Substantia nigra (tissue), 51 donors: ENCODE measurements at places on chromosomes 5 and 9.

DNA sequence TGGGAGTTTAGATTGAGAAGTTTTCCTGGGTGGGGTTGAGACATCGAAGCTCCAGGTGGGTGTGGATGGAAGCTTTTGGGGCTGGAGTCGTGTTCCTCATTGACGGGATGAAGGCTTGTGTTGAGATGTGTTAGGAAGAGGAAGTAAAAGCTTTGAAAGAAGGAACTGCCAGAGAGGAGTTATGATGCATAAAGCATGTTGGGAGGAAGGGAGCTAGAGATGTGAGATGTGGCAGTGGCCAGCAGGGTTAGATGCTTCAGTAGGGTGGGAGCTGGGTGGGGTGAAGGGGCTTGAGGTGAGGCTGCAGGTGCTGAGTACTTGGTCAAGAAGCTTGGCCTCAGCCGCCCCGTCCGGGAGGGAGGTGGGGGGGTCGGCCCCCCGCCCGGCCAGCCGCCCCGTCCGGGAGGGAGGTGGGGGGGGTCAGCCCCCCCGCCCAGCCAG is 56.7 kb downstream of the HSPA4 start:
- no peak for DNase-seq

- no peak for DNase-seq
Observed at GRCh38 chr9:100473276-100474081, 530 bp downstream of the TMEFF1 start.

DNA sequence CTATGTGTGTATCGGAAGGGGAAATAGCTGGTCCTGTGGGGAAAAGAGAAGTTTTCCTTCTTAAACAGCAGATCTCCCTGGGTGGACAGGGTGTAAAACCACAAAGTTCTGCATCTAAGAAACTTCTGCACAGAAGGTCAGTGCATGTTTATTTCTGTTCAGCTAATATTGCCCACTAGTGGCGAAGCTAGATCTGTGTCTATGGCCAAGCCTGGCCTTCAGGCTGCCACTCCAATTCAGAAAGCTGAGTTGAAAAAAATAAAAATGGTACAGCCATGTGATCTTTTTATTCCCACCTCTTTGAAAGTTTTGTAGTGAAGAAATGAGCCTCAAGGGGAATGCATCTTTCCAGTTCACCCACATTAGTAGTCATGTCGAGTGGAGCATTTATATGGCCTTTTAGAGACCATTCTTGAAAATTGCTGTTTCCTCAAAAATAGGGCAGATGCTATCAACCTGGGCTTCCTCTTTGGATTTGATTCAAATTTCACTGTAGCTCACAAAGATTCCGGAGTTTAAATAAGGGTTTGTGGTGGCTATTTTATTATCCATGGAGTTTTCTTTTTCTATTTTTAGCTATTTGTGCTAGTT is 488.0 kb downstream of the PRELID2 start:
- no peak for DNase-seq

DNA sequence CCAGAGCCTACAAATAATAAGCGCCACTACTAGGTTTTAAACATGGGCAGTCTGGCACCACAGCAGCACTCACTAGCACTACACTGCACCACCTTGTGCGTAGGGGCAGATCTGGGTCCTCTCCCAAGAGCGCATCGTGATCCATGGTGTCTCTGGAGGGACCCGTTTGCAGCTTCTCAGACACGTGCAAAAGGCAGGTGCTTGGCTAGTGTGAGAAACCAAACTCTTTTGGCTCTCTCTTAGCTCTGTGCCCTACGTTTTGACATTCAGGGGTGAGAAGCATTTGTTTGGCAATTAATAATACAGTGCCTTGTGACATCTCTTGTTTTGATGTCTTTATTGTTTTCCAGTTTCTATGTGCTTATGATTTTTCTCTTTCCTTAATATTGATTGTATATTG is 75.4 kb upstream of the EGFLAM start:
- DNase-seq: no peak

GRCh38 chr9:32940740-32941139 is 60.7 kb downstream of the APTX start:
- DNase-seq: no peak

DNA sequence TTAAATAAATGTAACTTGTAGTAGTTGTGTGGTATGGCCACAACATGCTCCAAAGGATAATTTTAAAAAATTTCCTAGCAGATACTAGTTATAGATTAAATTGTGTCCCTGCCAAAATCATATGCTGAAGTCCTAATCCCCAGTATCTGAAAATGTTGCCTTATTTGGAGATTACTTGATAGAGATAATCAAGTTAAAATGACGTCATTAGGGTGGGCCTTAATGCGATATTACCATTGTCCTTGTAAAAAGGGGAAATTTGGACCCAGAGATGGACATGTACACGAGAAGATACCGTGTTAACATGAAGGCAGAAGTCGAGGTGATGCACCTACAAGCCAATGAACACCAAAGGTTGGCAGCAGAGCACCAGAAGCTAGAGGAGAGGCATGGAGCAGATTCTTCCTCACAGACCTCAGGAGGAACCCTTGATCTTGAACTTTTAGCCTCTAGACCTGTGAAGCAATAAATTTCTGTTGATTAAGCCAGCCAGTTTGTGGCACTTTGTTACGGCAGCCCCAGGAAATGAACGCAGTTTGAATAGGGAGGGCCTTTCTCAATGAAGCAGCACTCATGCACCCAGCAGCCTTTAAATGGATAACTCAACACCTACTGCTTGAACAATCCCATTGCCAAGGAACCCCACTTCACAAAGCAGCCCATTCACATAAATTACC is 148.9 kb downstream of the ARHGAP26 start:
- no peak for DNase-seq

DNA sequence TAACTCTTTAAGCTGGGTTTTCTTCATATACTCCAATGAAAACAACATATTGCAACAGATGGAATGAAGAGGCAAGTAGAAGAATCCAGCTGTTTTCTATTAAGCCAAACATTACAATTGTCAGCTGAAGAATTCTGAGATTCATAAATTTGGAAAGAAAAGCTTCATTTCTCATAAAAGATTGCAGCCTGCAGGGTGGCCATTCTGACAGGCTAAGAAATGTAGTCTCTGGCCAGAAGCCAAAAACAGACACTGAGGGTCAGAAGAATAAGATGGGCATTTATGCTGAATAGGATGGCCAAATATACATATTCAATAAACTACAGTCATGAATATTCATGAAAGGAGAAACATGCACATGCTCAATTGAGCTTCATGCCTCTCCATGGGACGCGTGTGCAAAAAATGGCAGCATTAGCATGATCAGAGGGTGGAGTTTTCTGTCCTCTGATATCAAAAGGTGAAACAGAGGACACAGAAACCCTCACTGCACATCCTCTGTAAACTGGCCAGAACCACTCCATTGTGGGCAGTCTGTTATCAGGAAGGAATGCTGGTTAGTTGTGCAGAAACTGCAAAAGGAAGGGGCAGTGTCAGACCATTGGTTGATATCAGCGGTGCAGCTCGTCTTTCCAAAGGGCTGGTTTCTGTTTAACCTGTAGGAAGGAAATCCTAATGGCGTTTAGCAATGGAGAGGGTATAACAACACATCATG is 50.2 kb downstream of the FXN start:
- DNase-seq: no peak

DNA sequence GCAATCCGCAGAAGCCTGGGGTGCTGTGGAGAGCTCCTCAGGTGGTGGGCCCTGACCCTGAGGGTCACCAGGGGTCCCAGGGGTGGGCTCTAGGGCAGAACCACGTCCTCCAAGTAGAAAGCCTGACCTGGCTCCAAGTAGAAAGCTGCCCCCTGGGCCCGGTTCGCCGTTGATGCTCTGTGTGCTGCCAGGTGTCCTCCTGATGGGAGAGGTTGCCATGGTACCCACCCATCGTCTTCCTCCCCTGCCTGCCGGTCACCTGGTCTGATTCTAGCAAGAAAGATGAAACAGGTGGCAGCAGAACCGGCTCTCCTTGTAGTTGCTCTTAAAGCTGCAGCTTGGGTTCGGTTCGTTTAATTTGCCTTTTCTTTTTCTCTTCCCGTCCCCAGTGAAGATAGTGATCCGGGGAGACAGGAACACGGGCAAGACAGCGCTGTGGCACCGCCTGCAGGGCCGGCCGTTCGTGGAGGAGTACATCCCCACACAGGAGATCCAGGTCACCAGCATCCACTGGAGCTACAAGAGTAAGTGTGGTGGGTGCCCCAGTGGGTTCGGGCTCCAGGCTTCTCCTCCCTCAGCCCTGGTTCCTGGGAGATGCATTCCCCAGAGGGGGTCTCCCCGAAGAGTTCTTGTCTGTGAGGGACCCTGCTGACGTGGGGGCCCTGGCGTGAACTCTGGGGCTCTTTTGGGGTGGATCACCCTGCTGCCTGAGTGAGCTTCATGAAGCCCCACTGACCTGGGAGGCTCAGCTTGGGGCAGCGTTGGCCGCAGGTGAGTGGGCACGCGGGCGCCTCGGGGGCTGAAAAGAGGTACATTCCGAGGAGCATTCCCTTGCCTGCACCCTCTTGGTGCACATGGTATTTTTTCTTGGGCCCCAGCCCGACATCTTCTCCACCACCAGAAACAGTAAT is 15.6 kb downstream of the RABL6 start:
- DNase-seq: no peak

DNA sequence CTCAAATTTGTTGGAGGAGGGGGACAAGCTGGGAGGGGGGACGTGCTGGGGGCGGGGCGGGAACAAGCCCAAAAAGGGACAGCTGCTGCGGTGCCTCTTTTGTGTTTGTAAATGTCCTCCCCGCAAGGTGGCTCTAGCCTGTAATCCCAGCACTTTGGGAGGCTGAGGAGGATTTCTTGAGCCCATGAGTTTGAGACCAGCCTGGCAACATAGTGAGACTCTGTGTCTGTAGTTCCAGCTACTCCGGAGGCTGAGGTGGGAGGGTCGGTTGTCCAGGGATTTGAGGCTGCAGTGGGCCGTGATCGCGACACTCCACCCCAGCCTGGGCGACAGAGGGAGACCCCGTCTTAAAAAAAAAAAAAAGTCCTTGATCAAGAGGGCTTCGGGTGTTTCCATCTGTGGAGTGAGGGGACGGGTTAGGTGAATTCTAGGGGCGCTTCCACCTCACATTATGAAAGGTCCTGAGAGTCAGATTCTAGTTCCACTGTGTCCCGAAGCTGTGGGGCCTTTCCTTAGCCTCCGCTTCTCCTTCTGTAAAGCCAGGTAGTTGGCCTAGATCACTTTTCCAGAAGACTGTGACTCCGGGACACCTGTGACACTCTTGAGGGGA is 779 bp upstream of the CTNNA1 start:
- DNase-seq: no peak

GRCh38 chr5:65262096-65262495 is 219.6 kb downstream of the ADAMTS6 start:
- DNase-seq: peak; percentile 18

GRCh38 chr5:133368916-133369783 is 243.2 kb downstream of the FSTL4 start:
- DNase-seq: no peak

DNA sequence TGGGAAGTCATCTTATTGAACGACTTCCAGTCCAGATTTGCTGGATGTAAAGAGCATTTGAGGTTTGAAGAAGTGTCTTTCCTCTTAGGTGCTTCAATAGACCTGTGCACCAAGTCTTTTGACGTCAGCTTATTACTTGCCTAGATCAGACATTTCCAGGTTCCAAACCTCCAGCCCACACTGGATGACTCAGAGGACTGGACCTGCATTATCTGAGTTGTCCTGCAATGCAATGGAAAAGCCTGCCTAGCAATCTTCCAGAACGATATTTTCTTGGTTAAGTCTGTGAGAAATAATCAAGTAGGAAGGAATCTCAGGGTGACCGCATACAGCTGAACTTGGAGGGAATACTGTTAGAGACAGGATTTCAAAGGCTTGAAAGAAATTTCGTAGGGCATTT is 147.2 kb upstream of the MOCS2 start:
- DNase-seq: no peak

GRCh38 chr9:77945798-77946197 is 85.8 kb downstream of the GNAQ start:
- no peak for DNase-seq

- DNase-seq: peak; percentile 3
Observed at GRCh38 chr5:126780165-126780827, 3.4 kb downstream of the LMNB1 start.

- no peak for DNase-seq
Observed at GRCh38 chr5:52840277-52841050, 52.7 kb downstream of the ITGA1 start.

- no peak for DNase-seq
Observed at GRCh38 chr5:11234501-11234911, 473.5 kb upstream of the DAP start.

GRCh38 chr5:81212211-81212751 is 20.8 kb upstream of the CKMT2 start:
- DNase-seq: no peak

DNA sequence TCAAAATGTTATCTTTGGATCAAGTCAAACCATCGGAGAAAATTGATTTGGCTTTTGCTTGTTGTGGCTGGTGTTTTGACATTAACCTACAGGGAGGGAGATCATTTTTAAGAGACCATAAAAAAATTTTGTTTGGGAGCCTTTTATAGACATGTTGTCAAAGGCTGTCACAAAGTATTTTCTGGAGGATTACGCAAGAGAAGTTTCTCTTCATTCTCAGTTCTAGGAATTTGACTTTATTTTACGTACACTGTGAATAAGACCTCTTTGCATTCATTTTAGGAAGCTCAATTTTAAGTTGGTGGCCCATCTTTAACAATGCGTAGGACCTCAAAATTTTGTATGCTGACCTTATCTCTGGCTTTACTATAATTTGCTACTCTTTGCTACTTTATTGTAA is 50.2 kb upstream of the SLC44A1 start:
- DNase-seq: no peak

DNA sequence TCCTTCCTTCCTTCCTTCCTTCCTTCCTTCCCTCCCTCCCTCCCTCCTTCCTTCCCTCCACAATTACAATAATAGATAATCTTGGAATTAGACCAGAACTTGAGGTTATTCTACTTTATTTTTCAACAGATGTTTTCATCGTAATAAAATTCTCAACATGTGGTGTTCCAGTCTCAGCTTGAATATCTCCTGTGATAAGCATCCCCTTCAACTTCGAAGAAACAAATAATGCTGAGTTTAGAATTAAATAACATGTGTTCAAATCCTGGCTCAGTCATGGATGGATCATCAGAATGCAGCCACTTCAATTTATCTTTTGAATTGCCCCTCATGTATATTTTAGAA is 91.4 kb upstream of the PAPPA start:
- DNase-seq: no peak

DNA sequence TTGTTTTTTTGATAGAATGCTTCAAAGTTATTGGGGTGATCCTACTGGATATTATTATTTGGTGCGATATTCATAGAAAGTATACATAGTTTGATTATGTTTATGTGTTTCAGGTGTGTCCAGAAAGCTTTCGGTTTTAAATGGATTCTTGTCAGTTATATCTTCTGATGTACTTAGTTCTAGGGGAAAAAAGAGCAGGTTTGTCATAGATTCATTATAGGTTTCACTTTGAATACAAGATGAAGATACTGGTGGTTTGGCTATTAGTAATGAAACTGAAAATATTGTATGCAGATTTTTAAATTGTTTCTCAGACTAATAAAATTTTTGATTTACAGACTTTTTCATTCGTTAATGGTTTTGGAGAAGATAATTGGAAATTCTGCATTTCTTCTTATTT is 98.9 kb downstream of the MAN2A1 start:
- DNase-seq: no peak
